ENCODE measurements at places on chromosomes 1 and 21.

DNA sequence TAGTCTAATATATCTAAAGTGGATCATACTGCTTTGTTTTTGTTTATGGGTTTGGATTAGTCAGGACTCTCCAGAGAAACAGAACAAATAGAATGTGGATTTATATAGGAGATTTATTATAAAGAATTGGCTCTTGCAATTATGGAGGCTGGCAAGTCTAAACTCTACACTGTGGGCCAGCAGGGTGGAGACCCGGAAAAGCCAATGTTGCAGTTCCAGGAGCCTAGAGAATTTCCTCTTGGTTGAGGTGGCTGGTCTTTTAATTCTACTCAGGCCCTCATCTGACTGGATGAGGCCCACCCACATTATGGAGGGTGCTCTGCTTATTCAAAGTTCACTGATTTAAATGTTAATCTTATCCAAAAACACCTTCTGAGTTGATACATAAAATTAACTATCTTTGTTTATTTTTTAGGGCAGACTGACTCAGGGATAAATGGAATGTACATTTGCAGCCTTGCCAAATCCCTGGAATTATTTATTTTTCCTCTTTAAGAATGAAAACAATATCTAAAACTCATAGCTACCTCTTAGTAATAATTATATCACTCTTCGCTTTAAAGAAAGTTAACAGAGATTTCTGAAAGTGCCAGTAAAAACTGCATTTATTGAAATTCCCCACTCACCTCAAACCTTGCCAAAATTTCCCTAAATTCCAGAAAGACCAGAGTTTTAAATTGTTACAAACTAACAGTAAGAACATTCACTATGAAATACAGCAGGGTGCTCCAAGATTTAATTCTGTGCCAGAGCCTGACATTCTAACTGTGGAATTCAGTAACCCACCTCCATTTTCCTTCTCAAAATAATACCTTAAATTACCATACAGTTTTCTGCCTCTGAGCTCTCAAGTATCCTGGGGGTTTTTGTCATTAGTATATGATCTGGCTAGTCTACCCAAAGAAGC, 36.6 kb upstream of the SSX2IP start:
- DNase-seq: no peak

GRCh38 chr1:231860221-231861088, 233.9 kb downstream of the DISC1 start:
- DNase-seq: no peak

- DNase-seq: no peak
Measured at GRCh38 chr1:162996261-162996660, 72.9 kb upstream of the RGS4 start.

DNA sequence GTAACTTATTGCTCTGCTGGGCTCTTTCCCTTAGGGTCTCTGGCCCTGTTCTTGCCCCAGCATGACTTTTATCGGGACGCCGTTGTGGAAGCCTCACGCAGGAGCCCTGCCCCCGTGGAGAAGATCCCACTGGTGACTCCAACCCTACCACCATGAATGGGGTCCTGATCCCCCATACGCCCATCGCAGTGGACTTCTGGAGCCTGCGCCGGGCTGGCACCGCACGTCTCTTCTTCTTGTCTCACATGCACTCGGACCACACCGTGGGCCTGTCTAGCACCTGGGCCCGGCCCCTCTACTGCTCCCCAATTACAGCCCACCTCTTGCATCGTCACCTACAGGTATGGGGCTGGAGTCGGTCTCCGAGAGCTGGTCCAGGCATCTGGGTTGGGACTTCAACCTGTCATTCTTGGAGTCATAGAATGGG, 322 bp downstream of the DCLRE1B start:
- DNase-seq: no peak

DNA sequence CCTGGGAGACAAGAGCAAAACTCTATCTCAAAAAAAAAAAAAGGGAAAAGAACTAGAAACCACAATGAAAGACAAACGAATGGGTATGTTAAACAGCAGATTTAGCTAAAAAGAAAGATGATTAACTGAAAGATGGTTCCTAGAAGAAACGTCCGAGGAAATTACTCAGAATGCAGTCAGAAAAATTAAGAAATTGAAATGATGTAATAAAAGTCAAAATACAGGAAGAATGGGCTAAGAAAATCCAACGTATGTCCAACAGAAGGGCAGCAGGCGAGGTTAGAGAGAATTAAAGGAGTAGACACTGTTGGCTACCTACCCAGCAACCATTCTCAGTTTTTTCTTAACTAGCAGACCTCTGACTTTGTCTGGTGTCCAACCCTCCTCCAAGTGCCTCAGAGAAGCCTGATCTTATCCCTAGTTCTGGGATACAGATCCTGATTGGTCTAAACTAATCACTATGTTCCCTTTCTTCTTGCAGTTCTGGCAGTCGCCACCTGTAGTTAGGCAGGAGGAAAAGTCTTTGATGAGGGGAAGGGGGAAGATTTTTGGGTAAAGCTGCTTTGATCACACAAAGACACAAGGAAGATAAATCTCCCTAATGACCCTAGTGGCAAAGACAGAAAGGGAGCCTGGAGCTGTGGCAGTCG, 25.7 kb downstream of the GPR161 start:
- DNase-seq: no peak

GRCh38 chr1:1371364-1371745, 3.7 kb downstream of the AURKAIP1 start:
- no peak for DNase-seq

- no peak for DNase-seq
Measured at GRCh38 chr1:8015809-8016165, 10.3 kb downstream of the ERRFI1 start.

DNA sequence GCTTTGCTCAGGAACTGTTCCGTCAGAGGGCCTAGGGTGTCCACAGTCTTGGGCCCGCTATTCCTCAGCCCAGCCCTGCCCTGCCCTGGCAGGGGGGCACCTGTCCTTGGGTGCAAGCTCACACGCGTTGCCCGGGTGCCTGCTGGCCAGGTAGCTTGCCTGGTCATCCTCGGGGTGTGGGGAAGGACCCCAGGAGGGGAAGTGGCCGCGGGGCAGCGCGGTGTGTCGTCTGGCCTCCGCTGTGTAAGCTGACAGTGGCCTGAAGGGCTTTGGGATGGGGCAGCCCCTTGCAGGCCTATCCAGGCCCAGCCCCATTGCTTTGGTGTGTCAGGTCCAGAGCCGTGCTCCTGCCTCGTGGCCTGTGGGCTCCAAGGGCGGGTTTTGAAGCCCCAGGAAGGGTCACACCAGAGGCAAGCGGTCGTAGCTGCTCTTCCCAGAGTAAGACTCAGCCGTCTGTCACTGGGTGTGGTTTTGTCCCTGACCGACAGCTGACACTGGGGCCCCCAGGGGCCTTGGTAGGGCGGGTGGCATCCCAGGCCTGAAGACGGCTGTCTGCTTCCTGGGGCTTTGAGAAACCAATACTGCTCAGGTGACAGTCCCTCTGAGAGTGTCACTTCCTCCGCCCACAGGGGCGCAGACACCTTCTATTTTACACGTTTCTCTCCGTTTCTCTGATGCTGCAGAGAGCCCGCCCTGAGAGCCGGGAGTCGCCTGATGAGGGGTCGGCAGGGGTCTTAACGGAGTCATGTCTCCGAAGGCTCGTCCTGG, 72.1 kb downstream of the SKI start:
- peak; percentile 90 for DNase-seq

- DNase-seq: no peak
Measured at GRCh38 chr1:70807088-70807664, 240.4 kb downstream of the PTGER3 start.

GRCh38 chr1:245361065-245361464, 206.3 kb downstream of the KIF26B start:
- DNase-seq: no peak

DNA sequence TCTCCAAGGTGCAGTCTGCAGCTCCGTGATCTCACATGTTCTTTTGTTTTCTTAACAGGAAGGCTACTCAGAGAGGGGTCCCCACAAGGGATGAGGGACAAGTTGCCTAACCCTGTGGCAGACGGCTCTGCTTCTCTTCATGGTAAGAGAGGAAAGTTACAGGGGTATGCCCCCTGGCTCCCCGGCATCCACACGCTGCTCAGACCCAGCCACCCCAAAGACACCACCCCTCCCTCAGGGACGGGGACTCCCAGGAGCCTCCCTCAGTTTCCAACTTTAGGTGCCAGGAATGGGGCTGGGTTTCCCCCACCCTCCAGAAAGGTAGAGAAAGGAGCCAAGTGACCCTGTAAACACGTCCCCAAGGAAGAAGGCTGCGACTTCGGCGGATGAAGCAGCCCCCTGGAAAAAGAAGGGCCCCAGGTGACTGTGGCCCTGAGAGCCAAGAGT, 19.7 kb downstream of the OPTC start:
- DNase-seq: no peak

GRCh38 chr1:119675349-119676345, 27.6 kb upstream of the ZNF697 start:
- peak; percentile 7 for DNase-seq

DNA sequence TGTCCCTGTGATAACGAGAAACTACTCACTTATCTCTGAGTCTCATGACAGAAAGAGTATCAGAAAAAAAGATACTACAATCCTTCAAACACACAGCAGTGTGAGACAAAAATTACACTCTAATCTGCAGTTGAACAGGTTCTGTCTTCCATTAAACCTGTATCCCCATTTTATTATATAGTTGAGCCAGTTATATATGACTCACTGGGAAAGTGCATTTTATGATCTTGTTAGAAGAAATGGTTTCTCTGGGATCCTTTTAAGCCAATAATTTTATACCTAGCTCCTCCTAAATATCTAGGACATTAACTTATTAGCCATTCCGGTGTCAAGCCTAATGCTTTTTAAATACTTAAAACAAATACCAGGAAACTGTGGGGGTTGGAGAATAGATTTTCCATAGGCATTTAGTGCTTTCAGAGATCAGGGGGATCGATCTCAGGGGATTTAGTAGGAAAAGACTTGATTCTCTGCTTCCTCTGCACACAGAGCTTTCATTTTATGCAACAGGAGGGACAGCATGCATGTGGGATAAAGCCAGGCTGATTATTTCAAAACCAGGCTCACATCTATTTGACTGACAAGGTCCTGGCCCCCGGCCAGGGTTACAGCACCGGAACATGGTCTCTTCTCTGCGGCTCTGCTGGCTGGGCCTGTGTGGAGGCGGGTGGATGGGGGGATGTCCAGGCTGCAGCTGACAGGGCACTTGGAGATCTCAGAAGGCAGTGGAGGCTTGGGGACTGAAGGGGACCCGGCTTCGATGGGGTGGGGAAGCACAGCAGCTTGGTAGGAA, 310.6 kb downstream of the DISC1 start:
- DNase-seq: no peak

DNA sequence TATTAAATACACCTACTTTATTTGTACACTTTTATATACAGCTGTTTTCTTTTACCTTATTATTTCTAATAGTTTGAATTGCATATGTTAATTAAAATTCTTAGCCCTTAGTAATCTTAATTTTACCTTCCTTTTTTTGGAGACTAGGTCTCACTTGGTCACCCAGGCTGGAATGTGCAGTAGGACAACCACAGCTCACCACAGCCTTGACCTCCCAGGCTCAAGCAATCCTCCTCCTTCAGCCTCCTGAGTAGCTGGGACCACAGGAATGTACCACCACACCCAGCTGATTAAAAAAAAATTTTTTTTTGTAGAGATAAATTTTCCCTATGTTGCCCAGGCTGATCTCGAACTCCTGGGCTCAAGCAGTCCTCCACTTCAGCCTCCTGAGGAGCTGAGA, 15.0 kb upstream of the SDC3 start:
- no peak for DNase-seq

- no peak for DNase-seq
Measured at GRCh38 chr1:94339206-94339927, 78.8 kb upstream of the ABCD3 start.

DNA sequence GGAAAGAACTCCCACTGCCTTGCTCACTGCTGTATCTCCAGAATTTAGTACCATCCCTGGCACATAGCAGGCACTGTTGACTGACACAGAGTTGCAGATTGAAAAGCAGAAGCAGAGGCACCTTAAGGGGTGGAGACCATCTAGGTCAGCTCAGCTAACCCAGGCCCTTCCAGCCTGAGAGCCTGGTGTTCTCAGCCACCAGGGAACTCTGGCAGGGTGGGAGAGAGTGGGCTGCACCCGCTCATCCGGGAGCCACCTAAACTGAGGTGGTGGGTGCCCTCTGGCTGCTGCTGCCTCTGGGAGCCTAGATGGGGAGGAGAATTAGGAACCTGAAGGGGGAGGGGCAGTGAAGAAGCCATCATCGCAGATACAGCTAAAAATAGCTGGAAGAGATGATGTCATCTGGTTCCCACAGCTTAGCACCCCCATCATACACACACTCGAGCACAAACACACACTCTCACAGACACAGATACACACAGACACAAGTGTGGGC, 1.5 kb upstream of the TSPAN1 start:
- no peak for DNase-seq

DNA sequence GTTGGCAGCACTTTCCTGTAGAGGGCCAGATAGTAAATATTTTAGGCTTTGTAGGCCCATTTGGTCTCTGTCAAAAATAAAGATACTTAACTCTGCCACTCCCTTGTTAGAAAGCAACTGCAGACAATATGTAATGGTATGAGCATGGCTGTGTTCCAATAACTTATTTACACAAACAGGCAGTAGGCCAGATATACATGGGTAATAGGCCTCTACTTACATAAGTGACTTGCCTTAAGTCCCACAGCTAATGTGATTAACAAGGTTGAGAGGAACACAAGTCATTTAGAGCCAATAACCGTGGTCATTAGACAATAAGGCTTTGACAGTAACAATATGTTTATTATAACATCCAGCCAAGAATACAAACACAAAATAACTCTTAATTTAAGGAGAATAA, 17.4 kb downstream of the CCT8 start:
- DNase-seq: no peak

- no peak for DNase-seq
Measured at GRCh38 chr1:174692313-174692712, 244.5 kb downstream of the GPR52 start.

DNA sequence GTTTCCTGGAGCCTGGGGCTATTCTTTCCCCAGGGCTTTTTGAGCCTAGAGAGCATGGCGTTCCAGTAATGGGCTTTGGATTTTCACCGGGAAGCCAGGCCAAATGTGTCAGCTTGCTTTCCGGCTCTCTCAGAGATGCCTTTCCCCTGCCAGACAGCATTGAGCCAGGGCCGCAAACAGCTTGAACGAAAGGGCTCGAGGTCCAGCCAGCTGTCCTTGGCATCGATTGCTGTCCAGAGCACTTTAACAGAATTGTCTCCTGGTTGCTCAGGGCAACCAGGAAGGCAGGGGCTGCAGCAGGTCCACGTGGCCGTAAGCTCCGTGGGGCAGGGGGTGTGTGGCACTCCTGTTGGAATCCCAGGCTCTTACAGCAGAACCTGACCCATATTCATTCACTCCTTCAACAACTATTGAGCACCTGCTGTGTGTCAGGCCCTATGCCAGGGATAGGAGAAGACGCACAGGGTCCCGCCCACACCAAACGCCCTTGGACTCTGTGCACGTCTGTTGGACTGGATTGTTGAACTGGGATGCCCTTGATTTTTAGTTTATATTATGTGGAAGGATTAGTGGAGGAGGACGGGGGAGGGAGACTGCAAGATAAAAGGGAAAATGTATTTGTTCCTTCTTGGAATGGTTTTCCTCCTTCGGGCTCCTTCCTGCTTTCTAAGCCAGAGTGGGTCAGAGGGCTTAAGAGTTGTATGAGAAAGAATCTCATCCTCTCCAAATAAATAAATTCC, 38.7 kb upstream of the EFHD2 start:
- DNase-seq: no peak

GRCh38 chr1:212635141-212635631, 26.6 kb downstream of the ATF3 start:
- no peak for DNase-seq
